Dermis microvascular lymphatic vessel endothelial cell (primary cell): ENCODE measurements at places on chromosomes 6 and 20.

DNA sequence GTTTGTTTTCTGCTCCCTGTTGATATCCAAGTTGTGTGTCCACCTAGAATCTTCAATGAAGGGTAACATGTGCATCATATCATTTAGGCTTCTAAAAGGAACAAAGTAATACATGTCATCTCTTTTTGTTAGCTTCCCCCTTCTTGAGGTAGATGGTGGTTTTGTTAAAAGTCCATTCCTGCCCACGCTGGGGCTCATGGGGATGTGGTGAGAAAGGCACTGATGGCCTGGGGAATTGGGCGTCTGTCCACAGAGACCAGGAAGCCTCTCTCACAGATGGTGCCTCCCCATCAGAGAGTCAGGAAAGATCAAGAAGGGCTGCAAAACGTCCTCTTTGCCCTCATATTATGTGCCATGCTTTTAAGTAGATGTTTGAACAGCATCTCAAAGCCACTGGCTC, 32.5 kb downstream of the GNAS start:
- DNase-seq = no peak

- DNase-seq = no peak
These were observed 229.5 kb downstream of the THBS2 start for GRCh38 chr6:169024047-169024660.

- no peak for DNase-seq
These were observed 4.5 kb downstream of the FOXO3 start for GRCh38 chr6:108565091-108565766.

GRCh38 chr6:14545496-14545895, 427.9 kb downstream of the CD83 start:
- DNase-seq = no peak

GRCh38 chr20:45888681-45889080, 1.3 kb upstream of the SPATA25 start:
- no peak for DNase-seq

- no peak for DNase-seq
These were observed 21.5 kb downstream of the RAB44 start for GRCh38 chr6:36719126-36719525.

- DNase-seq = peak; percentile 39
These were observed 281.0 kb upstream of the SULF2 start for GRCh38 chr20:48066246-48066645.

- DNase-seq = no peak
These were observed 1.0 kb upstream of the DUSP22 start for GRCh38 chr6:291204-291696.

- no peak for DNase-seq
These were observed 2.6 kb downstream of the CST3 start for GRCh38 chr20:23634985-23635767.

DNA sequence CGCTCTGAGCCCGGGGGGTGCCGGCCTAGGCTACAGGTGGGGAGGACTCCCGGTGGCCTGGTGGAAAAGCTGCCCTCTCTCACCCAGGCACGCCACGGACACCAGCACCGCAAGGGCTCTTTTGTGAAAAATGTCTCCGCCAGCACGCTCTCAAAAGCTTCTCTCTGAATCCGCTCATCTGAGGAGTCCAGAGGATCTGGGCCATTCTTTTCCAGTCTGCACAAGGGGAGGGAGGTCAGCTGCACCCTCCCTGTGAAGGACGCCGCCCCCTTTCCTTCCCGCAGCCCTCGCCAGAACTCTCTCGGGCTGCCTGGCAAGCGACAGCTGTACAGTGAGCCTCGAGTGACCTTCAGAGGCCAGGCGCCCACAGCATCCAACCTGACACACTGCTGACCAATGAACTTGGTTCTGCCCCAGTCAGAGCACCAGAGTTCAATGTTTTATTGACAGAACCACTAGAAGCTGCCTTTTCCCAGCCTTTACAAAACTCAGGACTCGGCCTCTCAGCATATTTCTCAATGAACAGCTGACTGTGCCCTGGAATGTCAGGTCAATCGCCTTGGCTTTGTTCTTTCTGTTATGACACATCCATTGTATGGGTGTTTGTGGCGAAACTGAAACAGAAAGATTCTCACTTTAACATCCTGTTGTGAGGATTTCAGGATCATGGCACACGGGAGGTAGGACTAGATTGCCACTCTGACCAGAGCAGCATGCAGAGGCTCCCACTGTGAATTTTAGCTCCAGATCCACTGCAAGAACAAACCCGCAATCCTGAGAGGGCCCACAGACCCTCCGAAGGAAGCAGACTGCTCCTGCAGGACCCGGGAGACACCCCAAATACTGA, 26.7 kb downstream of the SERPINB9 start:
- DNase-seq = peak; percentile 98

- no peak for DNase-seq
These were observed 1.7 kb downstream of the THBD start for GRCh38 chr20:23047738-23048214.

DNA sequence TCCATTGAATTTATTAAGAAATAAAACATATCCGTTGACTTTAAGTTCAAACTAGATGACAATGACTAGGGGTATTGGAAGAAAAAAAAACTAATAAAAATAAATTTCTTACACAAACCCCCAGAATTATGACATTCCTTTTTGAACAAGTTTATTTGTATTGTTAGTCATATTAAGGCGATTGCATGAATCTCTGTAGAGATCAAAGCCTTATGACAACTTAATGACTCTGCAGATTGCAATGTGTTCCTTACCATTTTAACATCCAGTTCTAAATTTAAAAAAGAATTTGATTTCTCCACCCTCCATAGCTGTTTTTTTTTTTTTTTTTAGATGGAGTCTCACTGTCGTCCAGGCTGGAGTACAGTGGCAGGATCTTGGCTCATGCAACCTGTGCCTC, 189.8 kb upstream of the CEP162 start:
- no peak for DNase-seq

DNA sequence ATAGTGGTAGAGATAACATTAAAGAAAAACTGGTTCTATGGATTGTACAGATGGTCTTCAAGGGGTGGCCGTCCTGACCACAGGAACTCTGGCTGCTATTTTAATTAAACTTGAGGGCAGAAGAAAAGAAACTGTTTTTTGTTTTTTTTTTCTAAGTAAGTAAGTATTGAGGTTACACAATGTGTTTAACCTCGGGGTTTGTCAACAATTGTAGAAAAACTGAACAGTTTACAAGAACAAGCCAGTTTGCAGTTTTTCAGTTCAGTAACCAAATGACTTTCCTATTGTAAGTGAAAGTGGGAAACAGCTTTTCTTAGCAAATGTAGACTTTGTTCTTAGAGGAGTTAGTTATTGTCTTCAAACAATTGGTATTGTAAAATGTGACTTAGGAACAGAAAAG, 77.0 kb downstream of the PLCB1 start:
- DNase-seq = no peak

GRCh38 chr20:54112221-54112884, 42.0 kb upstream of the BCAS1 start:
- DNase-seq = no peak

DNA sequence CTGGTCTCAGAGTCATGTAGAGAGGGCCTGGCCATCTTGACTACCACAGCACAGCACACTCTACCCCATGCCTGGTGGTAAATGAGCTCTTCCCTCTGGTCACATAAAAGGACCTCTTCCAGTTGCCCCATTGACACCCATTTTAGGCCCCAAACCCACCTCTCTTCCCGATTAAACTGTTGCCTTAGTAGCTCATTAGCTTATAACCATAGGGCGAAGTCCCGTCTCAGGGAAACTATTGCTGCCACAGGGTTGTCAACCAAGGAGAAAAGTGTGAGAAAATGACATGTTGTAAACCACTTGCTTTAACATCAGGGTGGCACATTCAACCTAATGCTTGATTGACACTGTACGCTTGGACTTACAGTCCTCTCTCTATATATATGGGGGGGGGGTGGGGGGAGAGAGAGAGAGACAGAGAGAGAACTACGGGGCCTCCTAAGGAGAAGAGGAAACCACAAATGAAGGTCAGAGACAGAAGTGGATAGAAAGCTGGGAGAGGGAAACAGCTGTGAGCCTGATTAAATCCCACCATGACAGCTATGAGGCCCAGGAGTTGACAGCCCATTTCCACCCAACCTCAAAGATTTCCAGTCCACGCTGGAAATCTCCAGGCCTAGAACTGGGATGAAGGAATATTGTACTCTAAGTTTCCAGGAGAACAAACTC, 14.9 kb upstream of the BTN1A1 start:
- no peak for DNase-seq
